ENCODE measurements at places on chromosomes 11 and 22.

DNA sequence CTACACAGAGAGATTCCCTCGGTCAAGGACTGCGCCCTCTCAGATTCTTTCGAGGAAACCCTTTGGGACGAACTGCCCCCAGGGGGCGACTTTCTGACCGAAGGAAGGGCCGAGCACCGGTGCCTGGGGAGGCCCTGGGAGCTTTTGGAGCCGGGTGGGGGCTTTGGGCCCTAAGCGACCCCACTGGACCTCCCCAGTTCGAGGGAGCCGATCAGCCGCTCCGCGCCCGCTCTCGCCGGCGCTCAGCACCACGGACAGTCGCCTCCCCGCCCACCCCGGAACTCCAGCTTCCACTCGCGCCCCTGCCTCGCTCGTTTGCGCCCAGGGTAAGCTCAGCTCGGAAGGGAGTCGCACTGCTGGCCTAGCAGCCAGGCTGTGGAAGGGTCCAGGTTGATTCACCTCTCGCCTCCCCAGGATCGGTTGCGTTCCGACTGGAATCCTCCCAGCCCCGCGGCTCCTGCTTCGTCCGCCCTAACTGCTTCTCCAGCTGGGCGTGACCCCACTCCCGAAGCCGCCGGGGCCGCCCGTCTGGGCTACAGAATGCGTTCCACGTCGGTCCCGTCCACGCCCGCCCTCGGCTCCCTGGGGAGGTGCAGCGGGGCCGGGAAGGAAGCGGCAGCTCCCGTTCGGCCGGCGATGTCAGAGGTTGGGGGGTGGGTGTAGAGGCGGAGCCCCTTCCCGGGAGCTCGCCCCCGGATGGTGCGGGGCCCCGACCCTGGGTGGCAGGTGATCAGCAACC lies 428 bp downstream of the SCN3B start:
- DNase-seq: no peak

DNA sequence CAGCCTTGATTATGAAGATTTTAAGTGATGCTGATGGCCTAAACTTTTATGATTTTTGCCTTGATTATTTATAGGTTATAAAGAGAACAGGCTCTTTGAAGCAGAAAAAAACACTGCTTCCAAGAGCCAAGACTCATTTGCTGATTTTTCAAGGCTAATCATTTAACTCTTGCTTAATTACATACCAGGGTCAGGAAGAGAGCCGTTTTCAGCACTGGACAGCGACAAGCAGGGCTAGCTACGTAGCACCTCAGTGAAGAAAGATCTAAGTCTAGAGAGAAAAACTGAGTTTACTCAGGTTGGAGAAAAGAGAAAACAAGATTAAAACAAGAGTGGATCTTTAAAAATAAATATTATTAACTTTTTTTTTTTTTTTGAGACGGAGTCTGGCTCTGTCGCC lies 615.4 kb upstream of the B3GAT1 start:
- DNase-seq: no peak

DNA sequence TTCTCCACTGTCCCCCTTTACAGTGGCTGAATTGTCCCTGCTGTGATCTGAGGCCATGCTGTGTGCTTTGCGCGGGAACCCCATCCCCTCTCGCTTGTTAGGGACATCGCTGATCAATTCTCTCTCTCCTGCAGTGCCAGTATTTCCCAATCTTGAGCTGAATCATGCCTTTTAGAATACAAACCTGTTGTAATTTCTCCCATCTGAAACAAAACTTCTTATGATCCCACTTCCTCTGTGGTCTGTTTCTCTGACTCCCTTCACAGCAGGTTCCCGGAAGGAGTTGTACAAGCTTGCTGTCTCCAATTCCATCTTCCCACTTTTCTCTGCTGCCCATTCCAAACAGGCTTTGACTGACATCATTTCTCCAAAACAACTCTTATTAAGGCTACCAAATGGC lies 16.8 kb downstream of the ADAMTS15 start:
- DNase-seq: no peak

DNA sequence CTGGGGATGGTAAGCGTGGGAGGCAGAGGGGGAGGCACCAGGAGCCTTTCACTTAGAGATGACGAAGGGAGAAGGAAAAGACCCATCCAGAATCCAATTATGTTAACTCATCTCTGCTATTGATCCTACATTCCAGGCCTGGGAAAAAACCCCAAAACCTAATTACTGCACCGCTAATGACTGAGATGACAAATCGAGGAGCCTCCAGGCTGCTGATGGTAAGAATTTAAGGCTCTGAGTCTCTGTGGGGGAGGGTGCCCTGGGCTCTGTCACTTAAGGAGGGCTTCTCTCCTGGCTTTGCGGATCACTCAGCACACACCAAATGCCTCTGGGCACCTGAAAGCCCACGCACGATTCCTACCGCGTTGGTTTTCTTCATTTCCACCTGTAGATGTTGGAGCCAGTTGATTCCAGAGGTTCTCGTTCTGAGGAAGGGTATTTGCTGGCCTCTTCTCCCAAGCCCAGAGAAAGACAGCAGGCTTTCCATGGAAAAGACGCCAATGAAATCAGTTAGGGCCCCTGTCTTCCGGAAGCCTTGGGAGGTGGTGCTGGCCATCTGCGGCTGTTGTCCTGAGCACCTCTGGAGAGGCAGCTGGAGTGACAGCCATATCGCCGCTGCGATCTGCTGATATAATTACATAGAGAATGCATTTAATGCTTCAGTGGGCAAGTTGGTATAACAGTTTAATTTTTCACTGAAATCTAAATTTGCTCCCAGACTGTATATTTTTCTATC lies 751.2 kb downstream of the BRD1 start:
- DNase-seq: no peak

- DNase-seq: no peak
Observed at GRCh38 chr11:68077617-68078582, 39.1 kb downstream of the TCIRG1 start.

- DNase-seq: no peak
Observed at GRCh38 chr22:26271427-26271826, 102.2 kb downstream of the SEZ6L start.

GRCh38 chr22:40213478-40213877 lies 35.8 kb downstream of the TNRC6B start:
- DNase-seq: no peak

DNA sequence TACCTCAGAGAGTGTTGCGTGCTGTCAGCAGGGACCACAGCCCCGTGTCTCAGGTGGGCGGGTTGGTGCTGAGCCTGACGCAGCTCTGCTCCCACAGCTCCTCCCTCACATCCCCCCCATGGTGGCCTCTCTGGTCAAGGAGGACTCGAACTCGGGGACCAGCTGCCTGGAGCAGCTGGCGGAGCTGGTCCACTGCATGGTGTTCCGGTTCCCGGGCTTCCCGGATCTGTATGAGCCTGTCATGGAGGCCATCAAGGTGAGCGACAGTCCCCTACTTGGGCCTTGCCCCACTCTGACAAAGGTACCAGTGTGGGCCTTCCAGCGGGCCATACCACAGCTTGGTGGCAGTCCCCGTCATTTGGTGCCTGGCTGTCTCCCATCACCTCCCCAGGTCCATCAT lies 11.8 kb downstream of the USP35 start:
- DNase-seq: no peak

GRCh38 chr11:85863855-85864254 lies 8.7 kb downstream of the CCDC83 start:
- no peak for DNase-seq

DNA sequence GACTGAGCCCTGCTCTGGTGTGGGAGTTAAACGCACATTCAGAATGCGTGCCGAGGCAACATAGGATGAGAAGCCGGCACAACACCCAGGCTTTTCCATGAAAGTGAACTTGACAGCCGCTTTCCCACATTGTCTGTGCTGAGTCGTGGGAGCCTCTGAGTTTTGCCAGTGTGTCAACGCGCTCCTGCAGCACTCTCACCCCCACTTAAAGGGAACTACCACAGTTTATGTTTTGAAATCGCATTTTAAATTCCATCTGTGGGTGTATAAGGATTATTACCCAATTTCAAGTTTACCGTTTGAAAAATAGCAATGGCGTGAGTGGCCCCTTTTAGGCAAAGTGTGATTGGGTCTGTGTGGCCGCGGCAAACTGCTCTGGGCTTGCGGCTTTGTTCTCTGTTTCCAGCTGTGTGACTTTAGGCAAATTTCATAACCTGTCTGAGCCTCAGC lies 81.5 kb downstream of the FBLN1 start:
- no peak for DNase-seq

DNA sequence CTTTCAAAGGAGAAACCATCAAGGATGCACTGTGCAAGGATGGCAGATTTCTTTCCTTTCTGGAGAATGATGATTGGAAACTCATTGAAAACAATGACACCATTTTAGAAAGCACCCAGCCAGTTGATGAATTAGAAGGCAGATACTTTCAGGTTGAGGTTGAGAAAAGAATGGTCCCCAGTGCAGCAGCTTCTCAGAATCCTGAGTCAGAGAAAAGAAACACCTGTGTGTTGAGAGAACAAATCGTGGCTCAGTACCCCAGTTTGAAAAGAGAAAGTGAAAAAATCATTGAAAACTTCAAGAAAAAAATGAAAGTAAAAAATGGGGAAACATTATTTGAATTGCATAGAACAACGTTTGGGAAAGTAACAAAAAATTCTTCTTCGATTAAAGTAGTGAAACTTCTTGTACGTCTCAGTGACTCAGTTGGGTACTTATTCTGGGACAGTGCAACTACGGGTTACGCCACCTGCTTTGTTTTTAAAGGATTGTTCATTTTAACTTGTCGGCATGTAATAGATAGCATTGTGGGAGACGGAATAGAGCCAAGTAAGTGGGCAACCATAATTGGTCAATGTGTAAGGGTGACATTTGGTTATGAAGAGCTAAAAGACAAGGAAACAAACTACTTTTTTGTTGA lies 9.8 kb downstream of the FAM111A start:
- DNase-seq: no peak

- DNase-seq: no peak
Observed at GRCh38 chr11:29343465-29344333, 673.1 kb downstream of the KCNA4 start.

GRCh38 chr22:45526281-45526680 lies 23.6 kb downstream of the FBLN1 start:
- no peak for DNase-seq

- no peak for DNase-seq
Observed at GRCh38 chr11:118948000-118948399, 8.1 kb upstream of the UPK2 start.

- DNase-seq: no peak
Observed at GRCh38 chr11:58617976-58618557, 4.4 kb upstream of the CNTF start.

DNA sequence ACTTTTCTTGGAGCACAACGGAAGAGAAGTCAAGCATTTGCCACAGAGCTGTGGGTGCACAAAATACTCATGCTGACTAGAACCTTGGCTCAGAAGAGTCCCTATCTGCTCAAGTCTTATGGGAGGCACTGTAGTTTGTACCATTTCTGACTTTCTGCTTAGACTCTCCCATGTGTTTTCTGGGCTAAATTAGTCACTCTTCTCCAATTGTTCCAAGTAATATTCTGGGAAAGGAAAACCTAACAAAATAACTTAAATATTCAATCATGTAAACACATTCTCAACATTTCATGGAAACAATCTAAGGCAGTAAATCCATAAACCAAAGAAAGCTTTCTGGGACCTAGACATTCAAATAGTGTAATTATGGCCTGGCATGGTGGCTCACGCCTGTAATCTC lies 220.7 kb downstream of the SWAP70 start:
- DNase-seq: no peak

DNA sequence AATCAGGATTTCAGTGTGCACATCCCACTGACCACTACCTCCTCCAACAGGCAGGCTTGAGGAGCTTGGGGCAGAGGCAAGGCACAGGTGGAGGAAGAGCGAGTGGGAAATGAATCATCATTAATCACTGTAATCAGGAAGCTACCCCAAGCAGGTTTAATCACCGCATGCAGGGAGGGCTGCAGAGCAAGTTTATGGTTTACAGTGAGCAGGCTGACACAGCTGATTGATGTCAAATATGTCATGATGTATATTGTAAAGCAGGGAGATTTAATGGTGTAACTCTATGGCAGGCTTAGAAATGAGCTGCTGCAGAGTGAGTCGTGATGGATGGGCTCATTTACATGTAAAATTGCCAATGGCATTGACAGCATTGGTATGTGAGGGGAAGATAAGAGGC lies 441.0 kb downstream of the NTM start:
- DNase-seq: no peak

DNA sequence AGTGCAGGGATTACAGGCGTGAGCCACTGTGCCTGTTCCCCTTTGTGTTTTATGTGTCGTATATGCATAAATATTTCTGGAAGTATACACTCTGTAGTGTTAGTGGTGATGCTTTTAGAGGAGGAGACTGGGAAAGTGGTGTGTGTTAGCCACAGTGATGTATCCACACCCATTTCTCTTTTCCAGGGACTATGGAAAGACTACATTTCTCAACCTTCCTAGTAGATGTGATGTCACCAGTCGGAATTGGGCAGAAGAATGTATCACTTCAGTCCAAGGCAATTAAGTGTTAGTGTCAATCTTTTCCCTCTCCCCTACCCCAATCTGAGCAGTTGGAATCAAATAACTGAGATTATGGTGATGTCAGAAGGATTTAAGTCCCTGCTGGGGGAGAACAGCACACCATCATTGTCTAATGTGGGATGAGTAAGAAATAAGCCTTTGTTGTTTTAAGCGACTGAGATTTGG lies 5.8 kb upstream of the ATG16L2 start:
- no peak for DNase-seq

GRCh38 chr22:44328326-44328725 lies 15.6 kb upstream of the SHISAL1 start:
- DNase-seq: no peak

DNA sequence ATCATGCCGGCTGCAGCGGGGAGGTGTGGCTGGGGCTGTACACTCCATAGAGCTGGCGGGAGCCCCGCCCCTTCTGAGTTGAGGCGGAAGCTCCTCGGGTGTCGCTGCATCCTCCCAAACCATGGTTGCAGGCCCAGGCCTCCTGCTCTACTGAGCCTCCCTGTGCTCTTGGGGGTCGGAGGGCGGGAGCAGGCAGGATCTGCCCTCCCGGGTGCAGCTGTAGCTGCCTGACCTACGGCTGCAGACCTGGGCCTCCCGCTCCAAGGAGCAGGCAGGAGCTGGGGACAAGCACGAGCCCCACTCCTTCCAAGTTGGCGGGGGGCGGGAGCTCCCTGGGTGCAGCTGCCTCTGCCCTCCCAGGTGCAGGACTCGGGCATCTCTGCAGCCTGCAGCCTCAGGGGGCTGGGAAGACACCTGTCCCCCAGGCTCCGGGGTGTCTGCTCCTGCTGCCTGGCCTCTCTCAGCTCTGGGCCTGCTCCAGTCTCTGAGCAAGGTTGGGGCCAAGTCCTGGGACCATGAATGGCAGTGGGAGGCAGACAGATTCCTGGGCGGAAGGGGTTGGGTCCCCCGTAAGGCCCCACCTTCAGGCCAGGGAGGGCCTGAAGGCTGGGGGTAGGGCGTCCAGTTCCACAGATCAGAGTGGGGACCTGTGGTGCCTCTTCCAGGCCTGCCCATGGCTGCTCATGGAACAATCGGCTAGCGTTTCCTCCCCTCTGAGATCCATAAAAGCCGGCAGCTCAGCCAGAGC lies 46.4 kb upstream of the SC5D start:
- DNase-seq: no peak

Data from thoracic aorta (tissue), 2 donors.